ENCODE measurements at places on chromosomes 1 and 21.
A peak's percentile ranks its signal among the peaks of the same experiment; 100 is the strongest.

- DNase-seq, result no peak
Measured at GRCh38 chr1:92833840-92834239, 2.0 kb downstream of the RPL5 start.

DNA sequence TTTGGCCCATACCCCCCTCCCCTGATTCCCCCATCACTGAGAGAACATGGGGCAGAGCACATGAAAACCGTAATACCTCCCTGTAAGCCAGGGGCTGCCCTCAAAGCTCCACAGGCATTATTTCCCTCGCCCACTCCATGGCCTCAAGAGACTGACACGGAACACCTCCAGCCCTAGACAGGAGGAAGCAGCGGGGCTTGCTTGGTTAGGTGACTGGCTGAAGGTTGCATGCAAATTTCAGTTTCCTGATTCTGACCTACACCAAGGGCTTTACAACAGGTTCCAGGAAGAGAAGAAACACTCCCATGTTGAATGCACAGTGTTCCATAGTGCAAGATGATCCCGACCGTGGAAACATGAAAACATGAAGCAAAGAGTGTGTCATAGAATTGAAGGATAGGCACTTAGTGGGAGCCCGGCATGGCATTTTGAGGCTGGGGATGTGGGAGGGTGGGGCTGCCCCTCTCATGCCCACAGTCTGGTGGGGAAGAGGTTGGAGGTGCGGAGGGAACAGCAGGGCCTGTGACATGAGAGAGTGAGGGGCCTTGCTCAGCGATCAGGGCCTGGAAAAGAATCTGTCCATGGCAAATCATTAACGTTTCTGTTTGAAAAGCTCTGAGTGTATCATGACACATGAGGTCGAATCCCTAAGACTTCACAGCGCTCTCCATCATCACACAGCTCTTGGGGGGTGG lies 33.5 kb downstream of the GPR137B start:
- DNase-seq, result no peak

DNA sequence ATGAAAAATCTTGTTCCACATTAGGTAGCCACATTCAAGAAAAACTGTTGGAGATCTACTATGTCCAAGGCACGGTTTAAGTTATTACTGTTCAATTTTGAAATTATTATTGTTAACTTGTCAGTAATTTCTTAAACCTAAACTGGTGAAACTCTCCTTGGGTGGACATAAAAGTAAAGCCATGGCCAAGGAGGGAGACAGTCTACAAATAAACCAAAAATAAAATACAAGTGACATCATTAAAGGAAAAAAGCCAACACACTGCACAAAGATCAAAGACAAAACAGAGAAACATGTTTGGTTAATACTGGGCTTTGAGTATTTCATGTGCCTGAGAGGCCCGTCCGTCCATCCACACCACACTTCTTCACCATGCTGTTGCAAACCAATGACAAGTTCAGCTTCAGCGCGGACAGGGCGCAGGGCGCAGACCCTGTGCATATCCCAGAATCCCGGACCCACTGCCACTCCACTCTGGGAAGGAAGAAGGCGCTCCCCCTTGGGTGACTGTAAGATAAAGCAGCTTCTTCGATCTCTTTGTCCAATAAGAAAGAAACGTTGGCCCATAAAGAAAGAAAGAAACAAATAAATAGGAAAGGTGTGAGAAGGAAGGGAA lies 918 bp upstream of the RASAL2 start:
- no peak for DNase-seq

GRCh38 chr1:208850442-208850841 lies 606.3 kb upstream of the PLXNA2 start:
- DNase-seq, result no peak

GRCh38 chr1:182166321-182166720 lies 104.8 kb upstream of the ZNF648 start:
- DNase-seq, result no peak

DNA sequence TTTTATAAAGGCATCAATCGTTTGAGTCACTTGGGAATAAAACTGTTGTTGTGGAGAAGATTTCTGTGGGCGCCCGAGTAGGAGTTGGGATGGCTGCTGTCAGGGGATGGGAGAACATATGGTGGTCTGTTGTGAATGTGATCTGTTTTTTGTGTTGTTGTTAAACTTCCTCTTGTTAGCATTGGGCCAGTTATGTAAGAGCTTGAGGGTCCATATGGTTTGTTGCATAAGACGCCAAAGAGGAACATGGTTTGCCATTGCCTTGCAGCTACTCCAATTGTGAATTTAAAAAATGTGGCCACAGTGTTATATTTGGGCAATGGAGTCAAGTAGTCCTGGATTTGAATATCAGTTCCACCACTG lies 136.1 kb upstream of the JUN start:
- no peak for DNase-seq

DNA sequence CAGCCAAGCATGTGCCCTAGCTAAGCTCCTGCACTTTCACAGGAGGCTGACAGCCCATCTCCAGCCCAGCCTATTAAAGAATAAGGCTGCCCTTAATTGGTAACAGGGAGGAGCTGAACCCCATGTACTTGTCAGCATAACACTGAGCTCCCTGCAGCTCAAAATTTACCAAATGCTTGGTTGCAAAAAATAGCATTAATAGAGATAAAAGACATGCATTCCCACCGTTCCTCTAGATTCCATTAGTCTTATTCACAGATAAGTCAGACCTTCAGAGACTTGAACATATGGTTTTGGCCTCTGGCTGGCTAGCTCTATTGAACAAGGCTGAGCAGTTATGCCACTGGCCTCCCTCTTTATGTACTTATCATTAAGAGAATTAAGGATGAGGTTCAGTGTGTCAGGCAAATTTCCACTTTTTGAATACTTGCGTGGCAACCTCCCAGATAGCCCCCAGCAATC lies 29.2 kb downstream of the OLFML3 start:
- no peak for DNase-seq

GRCh38 chr1:17683598-17683997 lies 71.5 kb upstream of the ACTL8 start:
- DNase-seq, result no peak

- no peak for DNase-seq
Measured at GRCh38 chr21:27674041-27674615, 707.2 kb upstream of the ADAMTS5 start.

DNA sequence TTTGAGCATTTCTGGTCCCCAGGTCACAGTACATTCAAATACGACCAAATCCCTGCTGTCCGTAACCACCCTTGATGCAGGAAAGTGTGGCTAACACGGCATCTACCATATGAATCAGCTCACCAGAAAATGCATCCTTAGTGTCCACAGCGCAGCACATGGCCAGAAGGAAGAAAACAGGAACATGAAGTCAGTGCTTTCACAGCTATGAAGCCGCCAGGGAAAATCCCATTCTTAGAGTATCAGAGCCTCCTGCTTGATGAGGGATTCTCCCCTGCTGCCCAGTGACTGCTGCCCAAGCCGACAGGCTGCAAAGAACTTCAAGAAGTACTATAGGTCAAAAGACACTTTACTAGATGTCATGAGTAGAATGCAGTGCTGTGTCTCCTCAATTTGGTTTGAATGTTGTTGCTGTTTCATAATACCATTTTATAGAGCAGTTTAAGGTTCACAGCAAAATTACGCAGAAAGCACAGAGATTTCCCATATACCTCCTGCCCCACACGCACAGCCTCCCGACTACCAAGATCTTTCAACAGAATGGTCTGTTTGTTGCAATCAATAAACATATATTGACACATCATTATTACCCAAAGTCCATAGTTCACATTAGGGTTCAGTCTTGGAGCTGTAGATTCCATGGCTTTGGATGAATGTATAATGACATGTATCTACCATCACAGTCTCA lies 14.5 kb downstream of the TIAM1 start:
- no peak for DNase-seq

DNA sequence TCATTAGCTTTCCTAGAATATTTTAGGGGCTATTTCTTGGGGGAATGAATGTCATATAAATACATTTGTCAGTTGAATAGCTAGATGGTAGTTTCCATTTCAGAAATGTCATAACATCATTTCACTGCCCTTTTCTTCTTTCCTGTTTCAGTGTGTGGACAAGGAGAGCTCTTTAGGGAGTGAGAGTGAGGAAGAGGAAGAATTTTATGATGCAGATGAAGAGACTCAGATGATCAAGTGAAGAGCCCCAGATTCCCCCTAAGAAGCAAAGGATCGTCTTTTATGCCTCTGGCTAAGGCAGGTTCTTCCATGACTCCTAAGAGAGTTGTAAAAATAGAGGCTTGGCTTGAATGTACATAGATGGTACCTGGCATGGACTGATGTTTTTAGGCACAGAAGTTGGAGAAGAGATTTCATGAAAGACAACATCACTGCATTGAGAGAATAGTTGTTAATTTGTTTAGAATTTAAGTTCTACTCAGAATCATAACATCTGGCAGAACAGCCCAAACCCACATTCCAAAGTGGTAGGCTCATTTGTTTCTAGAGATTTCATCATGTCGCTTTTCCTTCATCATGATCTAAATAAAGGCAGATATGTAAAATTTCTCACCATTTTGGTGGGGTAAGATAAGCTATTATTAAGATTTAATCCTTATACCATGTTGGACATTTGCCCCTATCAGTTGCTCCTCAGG lies 44.2 kb upstream of the MAB21L3 start:
- DNase-seq, result no peak

- DNase-seq, result no peak
Measured at GRCh38 chr1:12047120-12047876, 15.8 kb upstream of the TNFRSF8 start.

GRCh38 chr21:38955495-38955894 lies 149.8 kb downstream of the ETS2 start:
- DNase-seq, result no peak

- DNase-seq, result no peak
Measured at GRCh38 chr1:248613742-248614141, 16.2 kb upstream of the OR2T10 start.

GRCh38 chr1:112001436-112001835 lies 12.0 kb upstream of the KCND3 start:
- no peak for DNase-seq

DNA sequence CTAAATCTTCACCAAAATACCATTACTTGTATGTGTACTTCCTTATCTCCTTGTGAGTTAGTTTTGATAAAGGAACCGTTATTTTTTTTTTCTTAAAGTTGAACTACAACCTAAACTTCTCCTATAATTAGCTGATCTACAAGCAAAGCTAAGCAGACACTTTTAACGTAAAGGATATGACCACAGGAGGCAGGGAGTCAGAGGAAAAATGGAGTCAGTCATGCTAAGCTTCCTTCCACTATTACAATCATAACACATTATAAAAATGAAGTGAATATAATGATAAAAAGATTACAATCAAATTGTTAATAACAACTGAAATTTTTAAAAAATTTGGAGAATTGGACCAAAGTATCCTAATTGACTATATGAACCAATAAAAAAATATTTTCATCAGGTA lies 892.6 kb downstream of the KCNT2 start:
- no peak for DNase-seq

DNA sequence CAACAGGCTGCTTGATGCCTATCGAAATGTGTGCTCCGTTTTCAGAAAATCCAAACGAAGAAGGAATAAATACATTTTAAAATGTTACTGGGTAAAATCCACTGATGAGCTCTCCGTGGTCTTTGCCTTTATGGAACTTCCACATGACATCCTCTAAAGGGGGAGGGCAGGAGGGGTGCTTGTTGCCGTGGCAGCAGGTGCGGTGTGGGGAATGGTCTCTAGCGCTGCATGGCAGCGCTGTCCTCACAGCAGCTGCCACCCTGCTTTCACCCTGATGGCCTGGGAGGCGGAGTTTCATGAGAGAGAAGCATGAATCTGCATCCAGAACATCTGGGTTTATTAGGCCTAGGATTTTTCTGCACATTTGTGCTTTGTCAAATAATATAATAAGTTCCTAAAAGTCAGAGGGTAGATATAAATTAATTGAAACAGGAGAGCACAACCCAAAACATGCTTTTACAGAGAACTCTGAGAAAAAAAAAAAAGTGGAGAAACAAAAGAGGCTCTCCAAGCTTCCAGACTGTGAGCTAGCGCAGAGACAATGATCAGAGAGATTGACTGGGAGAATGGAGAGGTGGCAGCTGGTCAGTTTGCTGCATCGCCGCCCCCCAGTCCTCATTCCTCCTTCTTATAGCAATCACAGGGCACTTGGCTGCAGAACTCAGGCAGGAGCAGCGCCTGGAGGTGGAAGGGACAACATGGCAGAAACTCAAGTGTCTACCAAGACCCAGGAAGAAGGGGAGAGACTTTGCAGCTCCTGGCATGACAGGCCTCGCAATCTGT lies 228.6 kb downstream of the DSCAM start:
- DNase-seq, result no peak

GRCh38 chr1:29986986-29987385 lies 736.4 kb downstream of the MATN1 start:
- no peak for DNase-seq

GRCh38 chr1:163290025-163290640 lies 31.6 kb upstream of the NUF2 start:
- DNase-seq, result peak; percentile 61

DNA sequence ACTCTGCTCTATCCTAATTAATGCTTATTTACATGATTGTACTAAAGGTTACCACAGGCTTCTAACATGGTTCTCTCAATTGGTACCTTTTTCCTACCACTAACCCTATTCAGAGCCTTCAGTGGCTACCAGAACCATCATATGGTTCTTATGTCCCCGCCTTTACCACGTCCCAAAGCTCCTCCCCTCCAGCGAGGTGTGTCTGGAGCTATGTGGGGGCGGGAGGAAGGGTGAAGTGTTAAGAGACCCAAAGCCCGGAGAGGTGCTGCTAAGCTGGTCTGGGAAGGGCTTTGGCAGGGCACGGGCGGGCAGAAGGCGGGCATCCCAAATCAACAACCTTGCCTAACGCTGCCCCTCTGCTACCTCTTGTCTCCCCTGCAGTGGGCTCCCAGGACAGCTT lies 10.0 kb downstream of the SPATA46 start:
- no peak for DNase-seq

DNA sequence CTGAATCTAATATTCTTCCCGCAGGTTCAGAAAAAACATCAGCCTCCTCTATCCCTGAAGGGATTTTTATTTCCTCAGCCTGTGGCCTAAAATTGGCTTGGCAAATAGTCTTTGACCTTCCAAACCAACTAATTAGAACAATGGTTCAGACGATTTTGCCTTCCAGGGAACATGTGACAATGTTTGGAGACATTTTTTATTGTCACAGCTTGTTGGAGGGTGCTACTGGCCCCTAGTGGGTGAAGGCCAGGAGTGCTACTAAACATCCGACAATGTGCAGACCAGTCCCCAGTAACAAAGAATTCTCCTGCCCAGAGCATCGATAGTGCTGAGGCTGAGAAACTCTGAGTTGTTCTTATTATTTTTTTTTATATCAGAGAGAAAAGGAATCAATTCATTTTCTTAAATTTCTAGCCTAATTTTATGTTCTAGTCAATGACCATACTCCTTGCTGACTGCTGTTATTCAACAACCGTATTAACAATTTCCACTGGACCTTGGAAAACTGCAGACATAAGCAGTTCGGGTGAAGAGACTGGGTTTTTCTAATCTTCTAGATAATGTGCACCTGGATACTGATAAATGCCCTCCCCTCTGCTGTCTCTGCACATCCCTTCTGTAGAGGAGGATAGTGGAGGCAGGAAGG lies 280.7 kb downstream of the LMX1A start:
- no peak for DNase-seq

GRCh38 chr1:228278432-228278941 lies 70.6 kb downstream of the OBSCN start:
- DNase-seq, result no peak
